ENCODE measurements at places on chromosomes 6 and 20.

DNA sequence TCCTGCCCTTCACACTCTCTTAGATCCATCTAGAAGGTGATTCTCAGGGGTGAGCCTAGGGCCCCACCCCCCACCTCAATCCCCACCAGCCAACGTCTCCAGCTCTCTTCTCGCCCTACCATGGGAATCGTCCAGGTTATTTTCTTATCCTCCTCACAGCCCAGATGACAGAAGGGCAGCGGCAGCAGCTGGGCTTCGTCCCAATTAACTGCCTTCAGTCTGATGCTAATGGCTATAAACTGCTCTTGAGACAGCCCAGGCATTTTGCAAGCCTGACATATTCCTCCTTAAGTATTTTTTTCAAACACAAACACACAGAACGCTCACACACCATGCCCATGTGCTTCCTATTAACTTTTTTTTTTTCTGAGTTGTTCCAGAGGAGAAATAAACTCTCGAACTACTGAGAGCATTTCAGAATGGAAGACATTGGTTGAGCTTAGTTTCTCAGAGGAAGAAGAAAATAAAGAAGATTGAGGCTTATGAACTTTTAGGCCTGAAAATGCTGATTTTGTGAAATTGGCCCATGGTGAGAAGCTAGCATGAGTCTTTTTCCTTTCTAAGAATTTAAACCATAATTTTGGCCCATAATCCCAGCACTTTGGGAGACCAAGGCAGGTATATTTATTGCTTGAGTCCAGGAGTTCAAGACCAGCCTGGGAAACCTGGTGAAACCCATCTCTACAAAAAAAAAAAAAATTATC is 124.6 kb downstream of the EYA2 start:
- H3K4me3 ChIP-seq: no peak overlapping the region
- no peaks in the 10 kb centered on the region for H3K36me3 ChIP-seq
- peak; percentile 64 for DNase-seq

GRCh38 chr20:59678288-59678687 is 73.9 kb downstream of the PHACTR3 start:
- DNase-seq: no peak
- H3K27me3 ChIP-seq: no peaks in the 10 kb centered on the region
- H3K4me1 ChIP-seq: no peaks in the 10 kb centered on the region
- H3K27ac ChIP-seq: no peak overlapping the region

GRCh38 chr6:16760516-16761470 is at the start of gene ATXN1:
Gene ATXN1 (minus strand): TSS chr6:16761460.
- H3K27me3 ChIP-seq: no peaks in the 10 kb centered on the region
- peak within 1 kb of the TSS; percentile 98 for H3K27ac ChIP-seq
- peak within 1 kb of the TSS; percentile 97 for H3K4me3 ChIP-seq

DNA sequence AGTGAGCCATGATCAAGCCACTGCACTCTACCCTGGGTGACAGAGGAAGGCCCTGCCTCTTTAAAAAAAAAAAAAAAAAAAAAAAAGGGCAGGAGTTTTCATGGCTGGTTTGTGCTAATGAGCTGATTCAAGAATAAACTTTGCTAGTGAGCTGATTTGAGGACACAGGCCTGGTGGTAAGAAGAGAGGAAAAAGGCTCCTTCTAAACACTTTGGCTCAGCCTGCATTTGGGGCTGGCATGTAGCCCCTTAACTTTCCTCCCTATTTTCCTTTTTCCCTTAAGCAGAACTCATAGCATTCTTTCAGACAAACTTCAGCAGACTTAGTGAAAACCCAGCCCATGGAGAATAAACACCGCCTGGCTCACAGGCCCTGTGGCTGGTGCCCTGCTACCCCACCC is 432.7 kb downstream of the PTPRT start:
- no peaks in the 10 kb centered on the region for H3K4me1 ChIP-seq
- no peaks in the 10 kb centered on the region for H3K36me3 ChIP-seq
- no peak for DNase-seq

DNA sequence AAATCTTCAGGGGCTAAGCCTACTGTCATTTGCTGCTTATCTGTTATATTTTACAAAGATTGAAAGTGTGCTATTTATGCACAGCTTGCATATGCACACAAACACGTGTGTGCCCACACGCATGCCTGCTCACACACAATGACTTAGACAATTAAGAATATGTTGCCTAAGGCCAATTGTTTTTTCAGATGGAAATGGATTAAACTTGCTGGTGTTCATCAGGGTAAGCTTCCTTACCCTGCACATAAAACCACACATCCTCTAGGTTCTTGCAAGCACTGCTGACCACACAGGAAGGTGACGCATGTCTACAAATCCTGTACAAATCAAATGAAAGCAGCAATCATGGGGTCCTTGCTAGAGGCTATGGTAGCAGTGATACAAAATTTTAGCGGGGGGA is 58.4 kb downstream of the GJA10 start:
- no peak overlapping the region for H3K4me3 ChIP-seq
- DNase-seq: no peak
- no peaks in the 10 kb centered on the region for H3K36me3 ChIP-seq
- H3K27ac ChIP-seq: no peak overlapping the region

- no peak for DNase-seq
- no peaks in the 10 kb centered on the region for H3K27me3 ChIP-seq
- no peak overlapping the region for H3K4me3 ChIP-seq
- H3K36me3 ChIP-seq: no peaks in the 10 kb centered on the region
- no peak overlapping the region for H3K27ac ChIP-seq
Observed at GRCh38 chr6:134846031-134846430, 103.9 kb downstream of the ALDH8A1 start.

DNA sequence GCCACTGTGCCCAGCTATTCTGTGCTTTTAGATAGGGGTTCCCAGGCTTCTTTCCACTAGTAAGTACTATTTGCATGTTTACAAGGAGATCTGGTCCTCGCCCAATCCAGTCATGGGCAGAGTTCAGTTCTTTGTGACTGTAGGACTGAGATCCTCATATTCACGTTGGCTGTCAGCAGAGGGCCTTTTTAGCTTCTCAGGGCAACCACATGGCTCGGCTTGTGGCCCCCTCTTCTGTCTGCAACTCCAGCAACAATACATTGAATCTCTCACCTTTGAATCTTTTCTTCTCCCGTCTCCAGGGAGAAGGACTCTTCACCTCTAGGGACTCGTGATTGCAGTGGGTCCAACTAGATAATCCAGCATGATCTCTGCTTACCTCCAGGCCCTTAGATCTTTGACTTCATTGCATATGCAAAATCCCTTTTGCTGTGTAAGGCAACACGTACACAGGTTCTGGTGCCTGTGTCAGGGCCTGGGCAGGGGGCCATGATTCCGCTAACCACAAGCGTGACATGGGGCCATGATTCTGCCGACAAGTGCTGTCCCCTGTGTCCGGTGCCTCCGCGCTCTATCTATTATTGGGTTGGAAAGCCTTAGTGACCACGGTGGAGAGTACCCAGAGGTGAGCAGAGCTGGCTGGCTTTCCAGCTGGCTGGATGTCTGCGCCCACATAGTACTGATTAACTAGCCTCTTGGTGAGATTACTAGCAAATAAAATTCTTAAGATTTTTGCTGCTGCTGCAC is 5.1 kb downstream of the CCR6 start:
- DNase-seq: no peak
- H3K27me3 ChIP-seq: no peaks in the 10 kb centered on the region
- H3K4me3 ChIP-seq: no peak overlapping the region
- no peaks in the 10 kb centered on the region for H3K36me3 ChIP-seq
- no peak overlapping the region for H3K27ac ChIP-seq
- no peaks in the 10 kb centered on the region for H3K4me1 ChIP-seq

- H3K4me1 ChIP-seq: peaks cover 13% of the 10 kb centered on the region
- no peak overlapping the region for H3K4me3 ChIP-seq
- H3K27ac ChIP-seq: peak overlapping the region; percentile 93
Observed at GRCh38 chr6:56370127-56370540, 122.8 kb upstream of the COL21A1 start.

DNA sequence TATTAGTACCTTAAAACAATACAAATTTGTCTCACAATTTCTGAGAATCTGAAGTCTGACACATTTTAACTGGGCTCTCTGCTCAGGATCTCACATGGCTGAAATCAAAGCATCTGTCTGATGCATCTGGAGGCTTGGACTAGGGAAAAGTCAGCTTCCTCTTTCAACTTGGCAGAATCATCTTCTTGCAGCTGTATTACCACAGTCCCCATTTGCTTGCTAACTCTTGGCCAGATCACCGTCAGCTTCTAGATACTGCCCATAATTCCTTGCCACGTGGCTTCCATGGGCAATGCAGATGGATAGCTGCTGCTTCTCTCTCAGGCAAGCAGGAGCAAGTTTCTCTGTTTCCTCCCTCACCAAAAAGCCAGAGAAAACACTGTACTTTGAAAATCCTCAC is 1106.4 kb upstream of the CITED2 start:
- H3K27me3 ChIP-seq: no peaks in the 10 kb centered on the region
- no peak overlapping the region for H3K4me3 ChIP-seq
- H3K27ac ChIP-seq: no peak overlapping the region
- H3K36me3 ChIP-seq: no peaks in the 10 kb centered on the region
- DNase-seq: no peak
- H3K4me1 ChIP-seq: peaks cover under 1% of the 10 kb centered on the region

- no peak overlapping the region for H3K27ac ChIP-seq
- H3K4me1 ChIP-seq: no peaks in the 10 kb centered on the region
- H3K27me3 ChIP-seq: no peaks in the 10 kb centered on the region
- H3K4me3 ChIP-seq: no peak overlapping the region
Observed at GRCh38 chr20:9311132-9311531, 203.3 kb upstream of the LAMP5 start.

DNA sequence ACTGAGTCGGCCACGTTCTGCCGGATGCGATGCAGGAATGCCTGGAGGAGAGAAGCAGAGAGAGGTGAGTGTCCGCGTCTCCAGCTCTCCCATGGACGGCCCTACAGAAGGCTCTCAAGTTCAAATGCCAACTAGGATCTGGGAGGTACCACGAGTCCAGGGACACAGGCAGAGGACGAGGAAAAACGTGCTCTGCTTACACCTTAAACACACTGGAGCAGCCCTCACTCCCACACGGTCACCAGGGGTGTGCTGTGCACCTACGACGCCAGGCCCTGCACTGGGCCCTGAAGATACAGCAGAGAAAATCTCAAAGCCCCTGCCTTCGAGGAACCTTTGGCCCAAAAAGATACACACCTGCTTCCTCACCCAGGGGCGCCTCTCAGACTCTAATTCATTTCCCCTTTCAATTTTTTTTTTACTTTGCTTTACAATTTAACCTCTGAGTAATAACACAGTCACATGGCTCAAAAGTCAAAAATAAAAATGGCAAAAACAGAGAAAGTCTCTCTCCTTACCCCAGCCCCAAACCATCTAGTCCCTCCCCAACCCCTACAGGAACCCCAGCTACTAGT is 79.9 kb downstream of the PREX1 start:
- no peak for DNase-seq
- H3K36me3 ChIP-seq: no peaks in the 10 kb centered on the region
- H3K4me1 ChIP-seq: no peaks in the 10 kb centered on the region
- H3K27me3 ChIP-seq: no peaks in the 10 kb centered on the region

DNA sequence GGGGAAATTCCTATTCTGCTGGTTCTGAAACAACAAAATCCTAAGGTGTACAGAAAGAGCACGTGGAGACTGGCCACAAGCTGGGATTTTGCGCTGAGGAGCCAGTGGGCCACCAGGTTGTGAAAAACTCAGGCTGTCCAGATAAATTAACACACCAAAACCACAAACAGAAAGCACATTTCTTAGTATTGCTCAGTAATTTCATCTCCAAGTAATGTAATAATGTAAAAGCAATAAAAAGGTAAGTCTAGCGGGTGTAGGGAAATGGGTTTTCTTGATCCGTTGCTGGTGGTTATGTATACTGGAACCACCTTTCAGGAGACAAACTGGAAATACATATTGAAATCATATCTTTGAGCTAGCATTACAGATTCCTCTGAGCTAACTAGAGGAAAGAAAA is 195.6 kb upstream of the CNR1 start:
- H3K36me3 ChIP-seq: no peaks in the 10 kb centered on the region
- no peak for DNase-seq
- no peaks in the 10 kb centered on the region for H3K27me3 ChIP-seq

- no peaks in the 10 kb centered on the region for H3K36me3 ChIP-seq
- H3K4me3 ChIP-seq: no peak overlapping the region
- no peak for DNase-seq
- H3K27ac ChIP-seq: no peak overlapping the region
Observed at GRCh38 chr20:4999788-5000187, 1.5 kb downstream of the SLC23A2 start.

- H3K27ac ChIP-seq: no peak overlapping the region
- DNase-seq: no peak
- H3K36me3 ChIP-seq: no peaks in the 10 kb centered on the region
- no peak overlapping the region for H3K4me3 ChIP-seq
- H3K4me1 ChIP-seq: no peaks in the 10 kb centered on the region
Observed at GRCh38 chr6:28929887-28930620, 6.3 kb upstream of the TRIM27 start.

DNA sequence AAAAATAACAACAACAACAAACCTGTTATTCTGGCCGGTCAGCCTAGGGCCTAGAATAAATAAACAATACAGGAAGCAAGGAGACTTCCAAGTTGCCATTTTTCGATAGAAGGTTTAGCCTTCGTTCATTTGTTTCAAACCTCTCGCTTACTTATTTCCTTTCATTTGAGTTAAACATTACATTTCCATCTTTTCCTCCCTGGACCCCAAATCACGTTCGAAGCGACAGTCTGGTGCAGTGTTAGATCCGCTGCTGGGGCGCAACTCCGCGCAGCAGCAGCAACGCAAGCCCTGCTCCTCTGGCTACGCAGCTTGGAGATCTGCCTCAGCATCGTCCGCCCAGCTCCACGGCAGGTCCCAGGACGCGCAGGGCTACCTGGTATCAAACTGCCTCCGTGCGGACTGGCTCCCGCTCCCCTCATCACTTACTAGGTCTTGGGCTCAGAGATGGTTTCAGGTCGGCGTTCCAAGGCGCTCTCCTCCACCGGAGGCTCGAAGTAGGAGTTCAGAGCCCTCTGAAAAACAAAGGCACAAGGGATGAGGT is 530 bp downstream of the TDP2 start:
- H3K36me3 ChIP-seq: no peaks in the 10 kb centered on the region
- peak overlapping the region; percentile 78 for H3K27ac ChIP-seq
- peak overlapping the region; percentile 80 for H3K4me3 ChIP-seq
- DNase-seq: no peak

DNA sequence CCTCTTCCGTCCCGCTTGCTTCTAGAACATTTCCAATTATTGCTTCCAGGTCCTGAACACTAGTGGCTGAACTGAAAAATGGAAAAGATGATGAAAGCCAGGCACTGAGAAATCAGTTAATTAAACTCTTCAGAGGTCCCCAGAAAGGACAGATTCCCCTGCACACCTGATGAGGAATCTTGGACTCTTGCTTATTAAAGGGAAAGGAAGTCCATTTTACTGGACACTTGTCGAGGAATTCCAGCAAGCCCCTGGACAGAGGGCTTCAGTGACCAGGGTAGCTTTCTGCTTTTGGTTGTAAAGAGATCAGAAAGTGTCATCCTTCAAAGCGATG is 47.8 kb upstream of the CDYL start:
- no peaks in the 10 kb centered on the region for H3K36me3 ChIP-seq
- no peak overlapping the region for H3K27ac ChIP-seq
- H3K4me1 ChIP-seq: no peaks in the 10 kb centered on the region
- H3K4me3 ChIP-seq: no peak overlapping the region
- DNase-seq: no peak

DNA sequence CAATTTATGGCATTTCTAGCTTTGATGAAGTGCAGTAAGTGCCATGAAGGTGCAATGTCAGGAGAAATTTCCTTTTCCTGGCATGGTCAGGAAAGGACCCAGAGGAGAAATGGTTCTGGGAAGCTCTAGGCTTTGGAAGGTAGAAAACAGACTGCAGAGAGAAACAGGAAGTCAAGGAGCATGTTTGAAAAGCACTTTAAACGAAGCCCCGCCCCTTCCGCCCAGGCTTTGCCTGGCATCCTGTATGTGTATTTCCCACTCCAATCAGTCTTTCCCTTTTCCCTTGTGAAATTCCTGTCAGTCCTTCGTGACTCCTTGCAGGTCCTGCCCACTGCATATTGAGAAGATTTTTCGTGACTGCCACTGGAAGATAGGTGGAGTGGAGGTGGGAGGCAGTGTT is 320.9 kb upstream of the SASH1 start:
- H3K4me3 ChIP-seq: no peak overlapping the region
- no peaks in the 10 kb centered on the region for H3K36me3 ChIP-seq
- no peaks in the 10 kb centered on the region for H3K27me3 ChIP-seq
